ENCODE measurements at places on chromosomes 2 and 18.

- no peak for DNase-seq
Observed at GRCh38 chr2:27294928-27295327, 12.7 kb downstream of the TRIM54 start.

GRCh38 chr2:159904959-159905305 lies 106.9 kb upstream of the CD302 start:
- peak; percentile 8 for DNase-seq

DNA sequence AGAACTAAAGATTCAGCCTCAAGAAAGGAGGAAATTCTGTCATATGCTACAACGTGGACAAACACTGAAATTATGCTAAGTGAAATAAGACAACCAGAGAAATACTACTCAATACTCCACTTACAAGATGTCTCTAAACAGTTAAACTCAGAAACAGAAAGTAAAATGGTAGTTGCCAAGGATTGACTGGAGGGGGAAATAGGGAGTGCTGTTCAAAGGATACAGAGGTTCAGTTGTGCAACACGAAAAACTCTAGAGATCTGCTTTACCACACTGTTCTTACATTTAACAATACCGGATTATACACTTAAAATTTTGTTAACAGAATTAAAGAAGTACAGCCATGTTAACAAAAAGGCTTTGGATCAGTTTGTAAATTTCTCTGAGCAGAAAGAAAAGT lies 39.8 kb upstream of the C2orf15 start:
- DNase-seq = no peak

GRCh38 chr2:137123226-137123625 lies 357.9 kb downstream of the THSD7B start:
- DNase-seq = no peak

- no peak for DNase-seq
Observed at GRCh38 chr2:205661281-205661680, 21.0 kb upstream of the NRP2 start.

DNA sequence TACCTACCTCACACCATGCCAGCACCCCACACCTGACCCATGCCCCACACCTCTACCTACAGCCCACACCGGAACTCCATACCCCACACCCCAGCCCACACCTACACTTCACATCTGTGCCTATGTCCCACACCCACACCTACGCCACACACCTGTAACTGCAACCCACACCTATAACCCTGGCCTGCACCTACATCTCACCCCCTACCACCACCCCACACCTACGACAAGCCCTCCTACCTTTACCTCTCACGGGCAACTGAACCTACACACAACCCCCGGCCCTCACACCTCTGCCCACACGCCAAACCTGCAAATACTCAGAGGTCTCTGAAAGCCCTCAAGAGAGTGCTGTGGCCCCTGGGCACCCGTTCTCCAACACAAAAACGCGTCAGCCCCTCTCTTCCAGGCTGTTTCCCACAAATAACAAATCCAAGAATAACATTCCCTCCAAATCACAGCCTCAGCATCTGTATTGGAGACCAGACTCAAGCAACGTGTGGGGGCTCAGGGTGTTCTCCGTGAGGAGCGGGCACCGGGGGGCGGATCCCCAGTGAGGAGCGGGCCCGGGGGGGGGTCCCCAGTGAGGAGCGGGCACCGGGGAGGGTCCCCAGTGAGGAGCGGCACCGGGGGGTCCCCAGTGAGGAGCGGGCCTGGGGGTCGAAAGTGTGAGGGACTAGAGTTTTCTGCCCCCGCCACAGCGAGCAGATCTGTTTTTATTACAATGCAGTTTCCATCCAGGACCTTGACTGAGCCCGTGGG lies 33.4 kb downstream of the SLC66A2 start:
- DNase-seq = no peak

GRCh38 chr2:18362696-18363095 lies 197.8 kb downstream of the RDH14 start:
- DNase-seq = no peak

GRCh38 chr18:35770376-35771014 lies 189.0 kb downstream of the GALNT1 start:
- DNase-seq = no peak

- no peak for DNase-seq
Observed at GRCh38 chr2:30627151-30627550, 180.1 kb downstream of the CAPN13 start.

GRCh38 chr2:178266445-178266844 lies 72.1 kb downstream of the OSBPL6 start:
- DNase-seq = no peak

GRCh38 chr18:9737006-9737405 lies 28.9 kb downstream of the RAB31 start:
- DNase-seq = no peak
